ENCODE measurements at places on chromosomes 6 and 20.
A peak's percentile ranks its signal among the peaks of the same experiment; 100 is the strongest.

GRCh38 chr20:60102665-60103210 lies 144.5 kb downstream of the CDH26 start:
- no peak for DNase-seq

DNA sequence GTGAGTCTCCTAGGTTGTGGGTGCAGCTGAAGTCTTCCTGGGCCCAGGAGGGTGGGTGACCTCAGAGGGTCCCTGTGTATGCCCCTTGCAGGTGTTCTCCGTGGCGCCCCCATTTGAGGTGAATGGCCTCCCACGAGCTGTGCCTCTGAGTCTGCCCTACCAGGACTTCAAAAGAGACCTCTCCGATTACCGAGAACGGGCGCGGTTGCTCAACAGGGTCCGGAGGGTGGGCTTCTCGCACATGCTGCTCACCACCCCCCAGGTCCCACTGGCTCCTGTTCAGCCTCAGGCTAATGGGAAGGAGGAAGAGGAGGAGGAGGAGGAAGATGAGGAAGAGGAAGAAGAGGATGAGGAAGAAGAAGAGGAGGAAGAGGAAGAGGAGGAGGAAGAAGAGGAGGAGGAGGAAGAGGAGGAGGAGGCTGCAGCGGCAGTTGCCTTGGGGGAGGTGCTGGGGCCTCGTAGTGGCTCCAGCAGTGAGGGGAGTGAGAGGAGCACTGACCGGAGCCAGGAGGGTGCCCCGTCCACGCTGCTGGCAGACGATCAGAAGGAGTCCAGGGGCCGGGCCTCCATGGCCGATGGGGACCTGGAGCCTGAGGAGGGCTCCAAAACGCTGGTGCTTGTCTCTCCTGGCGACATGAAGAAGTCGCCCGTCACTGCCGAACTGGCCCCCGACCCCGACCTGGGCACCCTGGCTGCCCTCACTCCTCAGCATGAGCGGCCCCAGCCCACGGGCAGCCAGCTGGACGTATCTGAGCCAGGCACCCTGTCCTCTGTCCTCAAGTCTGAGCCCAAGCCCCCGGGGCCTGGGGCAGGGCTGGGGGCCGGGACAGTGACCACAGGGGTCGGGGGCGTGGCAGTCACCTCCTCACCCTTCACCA lies 15.2 kb upstream of the SLC22A7 start:
- no peak for DNase-seq

DNA sequence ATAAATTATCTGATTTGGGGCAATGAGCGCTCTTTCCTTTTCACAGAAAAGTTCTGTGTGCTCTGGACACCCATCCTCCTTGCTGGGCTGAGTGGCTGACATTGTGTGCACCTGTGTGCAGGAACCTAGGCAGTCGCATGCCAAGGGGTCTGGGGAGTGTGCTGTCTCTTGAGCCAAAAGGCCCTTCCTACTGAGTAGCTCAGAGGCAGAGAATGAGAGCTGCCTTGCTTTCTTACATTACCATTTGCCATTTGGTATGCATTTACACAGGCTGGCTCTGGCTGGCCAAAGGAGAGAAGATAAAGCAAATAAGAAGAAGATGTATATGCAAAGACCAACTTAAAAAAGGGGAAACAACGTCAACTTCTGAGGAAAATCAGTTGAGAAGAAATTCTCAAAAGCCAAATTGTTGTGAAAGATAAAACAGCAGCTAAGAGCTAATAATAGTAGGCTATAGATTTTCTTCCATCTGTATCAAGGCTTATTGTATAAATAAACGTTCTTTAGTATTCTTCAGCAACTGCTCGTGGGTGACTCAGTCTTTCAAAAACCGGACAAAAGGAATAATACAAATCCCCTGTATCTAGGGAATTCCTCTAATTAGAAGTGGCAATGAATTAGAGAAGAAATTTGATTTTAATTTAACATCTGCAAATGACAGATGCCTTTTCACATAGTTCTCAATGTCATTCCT lies 121.9 kb downstream of the INSM1 start:
- DNase-seq: no peak

GRCh38 chr6:167441715-167442206 lies 116.9 kb downstream of the TTLL2 start:
- DNase-seq: no peak

- peak; percentile 86 for DNase-seq
Measured at GRCh38 chr6:30626484-30627366, at the start of gene ATAT1. Gene ATAT1 (plus strand): TSS chr6:30626874.

GRCh38 chr6:25177500-25178028 lies 101.6 kb upstream of the CARMIL1 start:
- DNase-seq: no peak

GRCh38 chr6:98678481-98678880 lies 155.9 kb upstream of the POU3F2 start:
- DNase-seq: no peak

DNA sequence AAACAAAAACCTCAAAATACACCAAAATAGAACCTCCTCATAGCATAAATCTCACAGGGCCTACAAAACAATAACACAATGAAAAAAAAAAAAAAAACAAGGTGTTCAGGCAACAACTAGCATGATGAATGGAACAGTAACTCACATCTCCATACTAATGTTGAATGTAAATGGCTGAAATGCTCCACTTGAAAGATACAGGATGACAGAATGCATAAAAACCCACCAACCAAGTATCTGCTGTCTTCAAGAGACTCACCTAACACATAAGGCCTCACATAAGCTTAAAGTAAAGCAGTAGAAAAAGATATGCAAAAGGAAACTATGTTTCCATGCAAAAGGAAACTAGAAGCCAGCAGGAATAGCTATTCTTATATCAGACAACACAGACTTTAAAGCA lies 121.3 kb downstream of the CDK19 start:
- DNase-seq: no peak

DNA sequence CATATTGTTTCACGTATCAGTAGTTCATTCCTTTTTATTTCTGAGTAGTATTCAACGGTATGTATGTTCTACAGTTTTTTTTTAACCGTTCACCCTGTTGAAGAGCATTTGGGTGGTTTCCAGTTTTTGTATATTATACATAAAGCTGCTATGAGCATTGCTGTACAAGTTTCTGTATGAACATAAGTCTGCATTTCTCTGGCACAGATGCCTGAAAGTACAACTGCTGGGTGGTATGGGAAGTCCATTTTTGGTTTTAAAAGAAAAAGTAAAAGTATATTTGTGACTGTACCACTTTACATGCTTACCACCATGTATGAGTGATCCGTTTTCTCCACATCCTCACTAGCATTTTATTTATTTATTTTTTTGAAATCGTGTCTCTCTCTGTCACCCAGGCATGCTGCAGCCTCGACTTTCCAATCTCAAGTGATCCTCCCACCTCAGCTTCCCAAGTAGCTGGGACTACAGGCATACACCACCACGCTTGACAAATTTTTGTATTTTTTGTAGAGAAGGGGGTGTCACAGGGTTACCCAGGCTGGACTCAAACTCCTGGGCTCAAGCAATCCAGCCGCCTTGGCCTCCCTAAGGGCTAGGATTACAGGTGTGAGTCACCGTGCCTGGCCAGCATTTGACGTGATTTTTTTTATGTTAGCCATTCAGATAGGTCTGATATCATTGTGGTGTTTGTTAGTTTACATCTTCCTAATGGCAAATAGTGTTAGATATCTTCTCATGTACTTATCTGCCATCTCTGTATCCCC lies 11.0 kb upstream of the SIM1 start:
- no peak for DNase-seq

- no peak for DNase-seq
Measured at GRCh38 chr6:75802366-75802765, 53.3 kb downstream of the MYO6 start.

DNA sequence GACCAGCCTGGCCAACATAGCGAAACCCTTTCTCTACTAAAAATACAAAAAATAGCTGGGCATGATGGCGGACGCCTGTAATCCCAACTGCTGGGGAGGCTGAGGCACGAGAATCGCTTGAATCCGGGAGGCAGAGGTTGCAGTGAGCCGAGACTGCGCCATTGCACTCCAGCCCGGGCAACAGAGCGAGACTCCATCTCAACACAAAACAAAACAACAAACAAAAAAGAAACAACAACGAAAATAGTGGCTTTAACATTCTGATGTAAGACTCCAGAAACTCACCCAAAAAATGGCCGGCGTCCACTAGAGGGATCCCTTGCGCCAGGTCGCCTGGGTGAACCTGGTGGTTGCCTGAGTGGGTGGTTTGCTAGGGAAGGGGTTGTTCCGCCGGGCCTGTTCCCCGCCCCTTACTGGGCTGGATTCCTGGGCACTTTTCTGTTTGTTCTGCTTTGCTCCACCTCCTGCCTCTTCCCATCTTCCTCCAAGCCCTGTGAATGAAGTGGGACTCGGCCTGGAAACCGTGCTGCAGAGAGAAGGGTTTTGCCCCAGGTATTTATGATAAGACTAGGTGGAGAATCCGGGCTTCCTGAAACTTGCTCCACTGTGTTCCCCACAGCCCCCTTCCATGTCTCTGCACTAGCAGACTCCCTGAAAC lies 1.5 kb downstream of the PABPC1L start:
- DNase-seq: peak; percentile 40
